B cell (primary cell): ENCODE measurements at places on chromosomes 7 and 10. TPM values are rescaled to one million over a fixed set of nuclear protein-coding genes. Genes with fewer than 3 reads are reported as not detected.
A peak's percentile ranks its signal among the peaks of the same experiment; 100 is the strongest.

The KCNK18 gene
- polyA plus RNA-seq, result not detected in 2 replicates

DNA sequence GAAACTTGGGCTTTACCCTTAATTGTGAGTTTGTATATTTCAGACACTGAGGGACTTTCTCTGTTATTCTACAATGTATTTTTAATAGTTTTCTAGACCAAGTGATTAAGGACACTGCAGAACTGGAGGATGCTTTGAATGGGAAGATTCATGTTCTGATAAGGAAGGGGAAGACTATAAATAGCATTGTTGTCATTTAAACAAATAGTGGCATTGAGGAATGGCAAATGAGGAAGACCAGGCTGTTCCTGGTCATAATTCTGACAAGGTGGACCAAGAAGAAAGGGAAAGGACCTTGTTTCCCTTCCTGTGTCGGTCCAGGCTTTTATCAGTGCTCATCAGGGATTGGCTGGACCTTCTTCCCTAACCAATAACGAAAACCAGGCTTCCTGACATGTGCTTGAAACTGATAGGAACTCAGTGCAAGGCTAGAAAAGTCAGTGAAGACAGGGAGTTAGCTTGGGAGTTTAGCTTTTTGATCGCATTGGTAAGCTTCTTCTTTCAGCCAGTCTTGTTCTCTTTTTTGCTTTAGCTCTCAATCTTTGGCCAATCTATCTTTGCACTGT is 116.2 kb downstream of the ITGA8 start:
- H3K4me1 ChIP-seq, result no peaks in the 10 kb centered on the region
- no peaks in the 10 kb centered on the region for H3K27me3 ChIP-seq
- DNase-seq, result no peak

- H3K36me3 ChIP-seq, result peaks cover 7% of the 10 kb centered on the region
- DNase-seq, result no peak
- peaks cover 23% of the 10 kb centered on the region for H3K4me1 ChIP-seq
- H3K27ac ChIP-seq, result no peak overlapping the region
- H3K4me3 ChIP-seq, result no peak overlapping the region
- no peaks in the 10 kb centered on the region for H3K27me3 ChIP-seq
Measured at GRCh38 chr10:14507781-14508180, 177.1 kb upstream of the FRMD4A start.

DNA sequence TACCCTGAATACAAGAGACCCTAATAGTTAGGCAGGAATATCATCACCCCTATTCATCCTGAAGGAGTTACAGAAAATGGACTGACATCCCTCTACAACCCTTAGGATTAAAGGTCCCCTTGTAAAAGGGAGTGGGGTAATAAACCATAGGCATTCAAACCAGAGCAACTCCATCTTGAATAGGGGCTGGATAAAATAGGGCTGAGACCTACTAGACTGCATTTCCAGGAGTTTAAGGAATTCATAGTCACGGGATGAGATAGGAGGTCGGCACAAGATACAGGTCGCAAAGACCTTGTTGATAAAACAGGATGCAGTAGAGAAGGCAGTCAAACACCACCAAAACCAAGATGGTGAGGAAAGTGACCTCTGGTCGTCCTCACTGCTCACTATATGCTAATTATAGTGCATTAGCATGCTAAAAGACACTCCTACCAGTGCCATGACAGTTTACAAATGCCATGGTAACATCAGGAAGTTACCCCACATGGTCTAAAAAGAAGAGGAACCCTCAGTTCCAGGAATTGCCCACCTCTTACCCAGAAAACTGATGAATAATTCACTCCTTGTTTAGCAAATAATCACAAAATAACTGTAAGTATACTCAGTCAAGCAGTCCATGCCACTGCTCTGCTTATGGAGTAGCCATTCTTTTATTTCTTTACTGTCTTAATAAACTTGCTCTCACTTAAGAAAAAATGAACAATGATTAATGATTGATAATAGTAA is 37.2 kb downstream of the CUBN start:
- H3K4me1 ChIP-seq, result no peaks in the 10 kb centered on the region
- no peak for DNase-seq
- H3K4me3 ChIP-seq, result no peak overlapping the region
- H3K27ac ChIP-seq, result no peak overlapping the region

GRCh38 chr10:44885710-44886109 is 25.4 kb upstream of the TMEM72 start:
- H3K4me1 ChIP-seq, result no peaks in the 10 kb centered on the region
- H3K36me3 ChIP-seq, result no peaks in the 10 kb centered on the region

- DNase-seq, result peak; percentile 40
- peaks cover 36% of the 10 kb centered on the region for H3K4me1 ChIP-seq
- no peak overlapping the region for H3K4me3 ChIP-seq
- H3K36me3 ChIP-seq, result no peaks in the 10 kb centered on the region
- peak overlapping the region; percentile 93 for H3K27ac ChIP-seq
- no peaks in the 10 kb centered on the region for H3K27me3 ChIP-seq
Measured at GRCh38 chr7:13055732-13056368, 368.4 kb downstream of the ARL4A start.

GRCh38 chr10:88032566-88032965 is 169.1 kb downstream of the PTEN start:
- no peaks in the 10 kb centered on the region for H3K36me3 ChIP-seq
- peaks cover 6% of the 10 kb centered on the region for H3K4me1 ChIP-seq
- no peak overlapping the region for H3K27ac ChIP-seq
- DNase-seq, result no peak
- no peak overlapping the region for H3K4me3 ChIP-seq

GRCh38 chr7:3634396-3634795 is 333.3 kb downstream of the SDK1 start:
- DNase-seq, result no peak
- no peaks in the 10 kb centered on the region for H3K4me1 ChIP-seq
- no peak overlapping the region for H3K4me3 ChIP-seq
- H3K36me3 ChIP-seq, result no peaks in the 10 kb centered on the region
- H3K27me3 ChIP-seq, result no peaks in the 10 kb centered on the region

DNA sequence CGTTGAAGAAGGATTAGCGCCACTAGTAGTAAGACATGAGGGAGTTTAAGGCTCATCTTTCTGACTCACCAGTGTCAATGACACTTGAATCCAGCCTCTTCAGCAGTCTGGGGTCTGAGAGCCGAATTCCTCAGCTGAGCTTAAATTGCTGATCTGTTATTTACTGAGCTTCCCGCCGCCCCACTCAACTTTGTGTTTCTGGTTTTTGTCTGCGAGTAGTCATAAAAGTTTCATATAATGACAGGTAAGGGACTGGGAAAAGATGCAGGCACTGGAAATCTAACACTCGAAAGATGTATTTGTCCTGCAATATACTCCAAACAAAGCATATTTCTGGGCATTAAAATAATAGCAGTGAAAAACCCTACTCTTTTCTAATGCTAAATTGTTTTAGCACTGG is 51.2 kb upstream of the RELN start:
- no peaks in the 10 kb centered on the region for H3K27me3 ChIP-seq
- H3K4me1 ChIP-seq, result no peaks in the 10 kb centered on the region
- H3K36me3 ChIP-seq, result no peaks in the 10 kb centered on the region

GRCh38 chr10:95604630-95605029 is 43.5 kb upstream of the SORBS1 start:
- no peak for DNase-seq
- H3K27ac ChIP-seq, result no peak overlapping the region
- H3K4me3 ChIP-seq, result no peak overlapping the region

DNA sequence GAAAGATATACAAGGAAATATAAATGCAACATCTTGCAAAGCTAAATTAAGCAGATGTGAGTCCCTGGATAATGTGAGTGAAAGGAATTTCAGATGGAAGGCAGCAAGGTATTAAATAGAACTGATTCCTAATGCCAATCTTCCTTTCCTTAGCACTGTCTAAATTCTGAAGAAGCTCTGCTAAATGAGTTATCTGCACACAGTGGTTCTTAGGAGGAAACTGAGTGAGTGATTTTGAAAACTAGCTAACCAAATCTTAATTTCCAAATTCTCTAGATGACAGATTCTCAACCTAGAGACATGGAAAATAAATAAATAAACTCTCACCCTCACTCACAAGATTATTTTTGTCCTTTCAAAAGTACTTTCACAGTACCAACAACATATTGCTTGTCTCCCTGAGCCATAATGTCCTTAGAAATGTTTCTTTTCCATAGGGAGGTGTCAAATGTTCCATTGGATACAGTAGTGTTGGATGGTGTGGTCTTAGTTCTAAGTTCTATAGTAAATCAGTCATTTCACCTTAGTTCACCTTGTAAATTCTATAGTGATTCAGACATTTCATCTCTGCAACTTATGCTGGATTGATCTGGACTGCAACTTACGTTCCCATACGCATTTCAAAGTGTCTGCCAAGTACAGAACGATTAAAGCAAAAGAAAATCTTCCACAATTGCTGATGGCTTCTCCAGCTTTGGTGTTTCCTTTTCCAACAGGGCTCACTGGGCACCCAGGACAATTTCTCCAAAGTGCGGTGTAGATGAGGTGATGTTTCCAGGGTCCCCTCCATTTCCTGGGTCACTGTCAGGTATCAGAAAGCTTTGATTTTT is 145.4 kb upstream of the FAM171A1 start:
- H3K27me3 ChIP-seq, result no peaks in the 10 kb centered on the region
- no peak overlapping the region for H3K4me3 ChIP-seq
- no peak overlapping the region for H3K27ac ChIP-seq
- no peaks in the 10 kb centered on the region for H3K4me1 ChIP-seq

GRCh38 chr10:69010151-69010640 is 21.6 kb downstream of the KIFBP start:
- no peak overlapping the region for H3K4me3 ChIP-seq
- peaks cover 26% of the 10 kb centered on the region for H3K36me3 ChIP-seq
- no peak overlapping the region for H3K27ac ChIP-seq
- H3K27me3 ChIP-seq, result no peaks in the 10 kb centered on the region
- H3K4me1 ChIP-seq, result no peaks in the 10 kb centered on the region
- DNase-seq, result no peak

GRCh38 chr7:103573479-103574058 is 127.6 kb upstream of the SLC26A5 start:
- H3K27ac ChIP-seq, result no peak overlapping the region
- no peaks in the 10 kb centered on the region for H3K36me3 ChIP-seq
- peak; percentile 43 for DNase-seq
- H3K4me1 ChIP-seq, result no peaks in the 10 kb centered on the region

DNA sequence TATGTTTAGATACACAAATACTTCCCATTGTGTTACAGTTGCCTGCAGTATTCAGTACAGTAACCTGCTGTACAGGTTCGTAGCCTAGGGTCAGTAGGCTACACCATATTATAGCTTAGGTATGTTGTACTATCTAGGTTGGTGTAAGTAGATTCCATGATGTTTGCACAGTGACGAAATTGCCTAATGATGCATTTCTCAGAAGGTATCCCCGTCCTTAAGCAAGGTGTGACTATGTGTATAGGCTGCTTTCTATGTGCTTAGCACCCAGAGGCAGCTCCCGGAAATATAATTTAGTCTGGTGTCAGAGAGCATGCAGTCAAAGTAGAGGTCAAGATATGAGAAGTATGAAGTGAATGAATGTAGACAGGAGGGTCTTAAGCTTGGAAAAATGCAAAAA is 9.8 kb downstream of the MAPK8 start:
- H3K27me3 ChIP-seq, result no peaks in the 10 kb centered on the region
- H3K4me3 ChIP-seq, result no peak overlapping the region
- H3K27ac ChIP-seq, result no peak overlapping the region
- DNase-seq, result no peak

DNA sequence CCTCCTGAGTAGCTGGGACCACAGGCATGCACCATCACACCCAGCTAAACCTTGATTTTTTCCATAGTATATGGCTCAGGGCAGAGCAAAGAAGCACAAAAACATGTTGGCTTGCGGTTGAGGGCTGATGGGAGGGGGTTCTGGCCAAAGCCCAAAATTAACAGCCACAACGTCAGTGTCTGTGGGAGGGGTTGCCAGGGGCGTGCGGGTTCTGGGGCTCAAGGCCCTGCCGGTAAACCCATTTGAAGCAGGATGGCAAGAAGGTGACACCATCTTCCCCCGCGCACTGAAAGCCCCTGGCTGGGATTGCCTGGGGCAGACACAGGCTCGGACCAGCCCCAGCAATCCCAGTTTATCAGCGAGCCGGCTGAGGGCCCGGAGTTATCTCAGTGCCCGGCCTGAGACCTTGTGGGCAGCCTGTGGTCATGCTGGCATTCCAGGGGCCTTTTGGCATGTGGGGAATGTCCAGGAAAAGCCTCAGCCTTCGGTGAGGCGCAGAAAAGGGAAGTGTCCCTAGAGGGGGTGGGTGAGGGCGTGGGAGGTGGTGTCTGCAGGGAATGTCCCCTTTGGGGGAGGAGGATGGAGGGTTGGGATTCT is 167.7 kb upstream of the TNRC18 start:
- H3K4me1 ChIP-seq, result peaks cover 48% of the 10 kb centered on the region
- H3K27ac ChIP-seq, result no peak overlapping the region
- H3K4me3 ChIP-seq, result no peak overlapping the region
- no peaks in the 10 kb centered on the region for H3K36me3 ChIP-seq

The CALN1 gene
- polyA plus RNA-seq, result not detected in 2 replicates

GRCh38 chr7:117479225-117480054 is at the start of gene CFTR:
TSS of gene CFTR (plus strand) at chr7:117480025. CDS start at chr7:117480095, 70 bp downstream.
- H3K4me1 ChIP-seq, result no peaks in the 10 kb centered on the region
- no peaks in the 10 kb centered on the region for H3K36me3 ChIP-seq
- no peaks in the 10 kb centered on the region for H3K27me3 ChIP-seq
- no peak within 1 kb of the TSS for H3K4me3 ChIP-seq
- no peak within 1 kb of the TSS for H3K27ac ChIP-seq
- no peak for DNase-seq

GRCh38 chr7:12089951-12090756 is 120.9 kb upstream of the TMEM106B start:
- no peaks in the 10 kb centered on the region for H3K4me1 ChIP-seq
- H3K27ac ChIP-seq, result no peak overlapping the region
- no peak for DNase-seq

DNA sequence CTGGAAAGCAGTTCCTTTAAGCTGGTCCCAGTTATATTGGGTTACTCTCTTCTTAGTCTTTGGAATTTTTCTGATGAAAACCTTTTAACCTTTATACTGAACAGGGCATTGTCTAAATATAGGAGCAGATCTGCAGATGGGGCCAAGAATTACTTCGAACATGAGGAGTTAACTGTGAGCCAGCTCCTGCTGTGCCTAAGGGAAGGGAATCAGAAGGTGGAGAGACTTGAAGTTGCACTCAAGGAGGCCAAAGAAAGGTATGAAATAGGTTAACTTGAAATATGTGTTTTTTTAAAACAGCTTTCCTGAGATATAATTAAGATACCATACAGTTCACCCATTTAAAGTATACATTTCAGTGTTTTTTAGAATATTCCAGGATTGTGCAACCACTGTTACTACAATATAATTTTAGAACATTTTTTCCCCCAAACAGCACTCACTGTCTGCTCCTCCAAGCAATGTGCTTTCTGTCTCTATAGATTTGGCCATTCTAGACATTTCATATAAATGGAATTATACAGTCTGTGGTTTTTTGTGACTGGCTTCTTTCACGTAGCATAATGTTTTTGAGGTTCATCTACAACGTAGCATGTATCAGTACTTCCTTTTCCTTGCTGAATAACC is 18.9 kb downstream of the OPTN start:
- DNase-seq, result no peak
- H3K27ac ChIP-seq, result no peak overlapping the region
- no peaks in the 10 kb centered on the region for H3K27me3 ChIP-seq
- no peak overlapping the region for H3K4me3 ChIP-seq
- peaks cover 12% of the 10 kb centered on the region for H3K4me1 ChIP-seq

GRCh38 chr7:37320848-37321468 is 127.7 kb downstream of the ELMO1 start:
- H3K27me3 ChIP-seq, result no peaks in the 10 kb centered on the region
- H3K4me1 ChIP-seq, result peaks cover 33% of the 10 kb centered on the region
- no peak for DNase-seq
- no peak overlapping the region for H3K4me3 ChIP-seq
- H3K36me3 ChIP-seq, result peaks cover 13% of the 10 kb centered on the region

The LBX1 gene
- not detected in 2 replicates for polyA plus RNA-seq

- no peaks in the 10 kb centered on the region for H3K4me1 ChIP-seq
- no peak overlapping the region for H3K4me3 ChIP-seq
- H3K27ac ChIP-seq, result no peak overlapping the region
Measured at GRCh38 chr7:39125846-39126245, 148.1 kb downstream of the POU6F2 start.

The TUBAL3 gene
- not detected in 2 replicates for polyA plus RNA-seq

The STEAP2 gene
- polyA plus RNA-seq, result not detected in 2 replicates
